ENCODE measurements at places on chromosomes 3 and 15.

- DNase-seq = no peak
These were observed 177.6 kb downstream of the GOLIM4 start for GRCh38 chr3:167918008-167918596.

DNA sequence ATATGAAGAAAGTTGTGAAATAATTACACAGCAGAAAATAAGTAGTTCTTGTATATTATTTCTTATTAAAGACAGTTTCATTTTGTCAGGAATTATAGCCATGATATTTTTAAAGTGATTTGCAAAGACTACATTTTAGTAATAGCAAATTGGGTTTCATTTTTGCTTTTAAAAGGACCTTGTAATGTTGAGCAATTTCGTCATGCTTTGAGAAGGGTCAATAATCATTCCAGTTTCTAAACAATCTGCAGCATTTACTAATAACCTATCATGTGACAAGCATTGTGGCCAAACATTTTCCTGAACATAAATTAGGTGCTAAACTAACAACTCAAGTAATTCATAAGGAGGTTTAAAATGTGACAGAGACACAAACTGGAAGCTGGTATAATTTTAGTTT, 214.4 kb upstream of the CBLB start:
- DNase-seq = no peak

DNA sequence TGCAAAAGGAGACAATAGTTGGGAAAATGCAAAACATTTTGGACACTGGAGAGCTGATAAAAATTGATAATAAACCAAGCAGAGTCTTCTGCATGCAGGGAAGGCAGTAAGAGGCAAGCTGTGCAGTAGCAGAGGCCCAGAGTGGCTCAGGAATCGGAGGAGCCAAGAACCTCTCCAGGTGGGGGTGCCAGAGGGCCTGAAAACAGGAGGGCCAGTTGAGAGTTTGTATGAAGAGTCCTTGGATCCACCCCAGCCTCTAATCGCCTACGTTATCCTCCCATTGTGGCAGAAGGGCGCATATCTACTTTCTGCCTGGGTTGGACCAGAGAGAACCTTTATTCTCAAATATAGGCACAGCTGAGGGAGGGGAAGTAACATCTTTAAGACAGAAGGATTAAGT, 48.9 kb upstream of the RBP1 start:
- no peak for DNase-seq

DNA sequence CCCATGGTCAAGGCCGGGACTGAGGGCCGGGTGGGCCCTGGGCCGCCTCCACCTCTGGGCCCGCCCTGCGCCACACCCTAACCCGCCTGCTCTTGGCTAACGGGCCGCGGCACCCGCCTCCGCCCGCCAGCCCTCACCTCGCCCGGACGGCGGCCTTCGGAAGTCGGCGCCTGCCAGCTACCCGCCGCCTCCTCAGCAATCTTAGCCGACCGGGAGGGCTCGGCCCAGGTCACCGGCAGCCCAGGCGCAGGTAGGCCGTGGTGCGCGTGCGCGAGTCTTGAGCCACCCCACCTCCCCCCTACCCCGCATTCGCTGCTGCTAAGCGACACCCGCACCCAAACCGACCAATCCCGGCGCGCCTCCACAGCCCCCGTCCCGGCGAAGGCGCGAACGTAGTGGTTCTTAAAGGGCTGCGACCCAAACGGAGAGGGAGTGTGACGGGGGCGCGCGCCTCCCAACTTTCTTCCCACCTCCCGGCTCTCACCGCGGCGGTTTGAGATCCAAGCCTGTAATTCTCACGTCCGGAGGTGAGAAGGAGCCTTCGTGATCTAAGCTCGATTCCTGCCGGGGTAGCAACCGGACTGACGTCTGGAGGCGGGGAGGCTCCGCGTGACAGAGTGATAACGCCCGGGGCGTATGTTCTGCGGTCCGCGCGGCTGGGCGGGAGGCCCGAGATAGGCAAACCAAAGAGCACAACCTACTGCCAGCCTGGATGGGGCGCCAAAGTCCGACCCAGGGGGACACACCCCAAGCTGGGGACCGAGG, at the start of gene SEC22C:
Gene SEC22C, minus strand, starts transcription at position 259 of the 765 bp plus-strand sequence. CDS start 12,921 bp downstream, outside the sequence.
- peak; percentile 96 for DNase-seq

DNA sequence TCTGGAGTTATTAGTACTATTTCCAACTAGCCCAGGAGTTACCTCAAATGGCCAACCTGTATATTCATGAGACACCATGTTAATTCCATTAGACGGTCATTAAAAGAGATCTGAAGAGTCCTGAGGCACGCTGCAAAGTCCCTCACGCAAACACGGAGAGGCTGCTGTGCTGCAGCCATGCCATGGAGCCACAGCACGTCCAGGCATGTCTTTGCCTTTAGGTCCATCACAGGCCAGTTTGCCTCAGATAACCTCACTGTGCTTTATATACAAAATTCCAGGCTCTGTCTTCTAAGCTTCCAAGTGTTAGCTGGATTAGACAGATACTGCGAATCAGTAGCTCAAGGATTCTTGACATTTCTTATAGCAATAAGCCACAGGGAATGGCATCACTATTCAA, 9.8 kb upstream of the PLAAT1 start:
- no peak for DNase-seq

- DNase-seq = no peak
These were observed 25.2 kb downstream of the MYH15 start for GRCh38 chr3:108485146-108485545.

DNA sequence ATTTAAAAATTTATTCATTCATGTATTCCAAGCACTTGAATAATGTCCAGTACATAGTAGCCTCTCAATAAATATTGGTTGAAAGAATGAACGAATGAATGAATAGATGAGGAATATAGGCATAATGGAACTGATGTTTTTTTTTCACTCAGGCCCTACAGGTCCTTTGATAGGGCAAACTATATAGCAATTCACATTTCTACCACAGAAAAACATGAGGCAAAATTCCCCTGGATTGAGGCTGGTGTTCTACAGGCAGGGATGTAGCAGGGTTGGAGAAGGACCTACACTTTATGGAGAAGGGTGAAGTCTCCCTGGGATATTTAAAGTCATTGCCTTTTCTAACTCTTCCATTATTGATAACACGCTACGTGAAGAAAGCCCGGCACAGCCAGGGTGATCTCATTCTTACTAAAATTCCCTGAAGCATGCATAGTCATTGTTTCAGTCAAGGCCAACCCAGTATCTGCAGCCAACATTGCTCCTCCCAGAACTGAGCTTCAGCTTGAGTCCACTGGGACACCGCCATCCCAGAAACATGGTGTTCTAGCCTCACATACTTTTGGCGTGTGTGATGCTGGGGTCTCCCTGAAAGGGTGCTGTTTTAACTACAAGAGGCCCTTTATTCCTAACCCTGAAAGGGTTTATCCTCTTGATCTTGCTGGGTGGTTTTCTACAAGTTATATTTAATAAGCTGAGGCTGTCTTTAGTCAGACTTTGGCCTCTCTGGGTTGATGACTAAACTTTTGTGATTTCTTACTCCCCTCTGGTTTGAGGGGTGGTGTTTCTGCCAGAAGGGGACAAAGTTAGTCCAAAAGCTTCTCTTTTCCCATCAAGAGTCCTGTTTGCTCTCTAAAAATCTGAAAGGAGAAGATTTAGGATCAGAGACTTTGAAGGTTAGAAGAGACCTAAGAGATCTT, 25.9 kb upstream of the FBN1 start:
- DNase-seq = no peak

DNA sequence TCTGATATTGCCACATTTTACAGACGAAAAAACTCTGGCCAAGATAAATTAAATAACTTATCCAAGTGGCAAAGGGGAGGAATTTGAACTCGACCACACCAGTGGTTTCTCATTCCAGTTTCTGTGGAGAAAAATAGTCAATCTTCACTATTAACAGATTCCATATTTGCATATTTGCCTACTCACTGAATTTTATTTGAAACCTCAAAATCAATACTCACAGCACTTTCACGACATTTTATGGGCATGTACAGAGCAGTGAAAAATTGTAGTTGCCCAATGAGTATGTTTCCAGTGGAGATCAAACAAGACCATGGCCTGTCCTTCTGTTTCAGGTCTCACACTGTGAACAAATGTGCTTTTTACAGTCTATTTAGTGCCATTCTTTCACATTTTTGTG, 374.3 kb downstream of the MAGI1 start:
- no peak for DNase-seq

DNA sequence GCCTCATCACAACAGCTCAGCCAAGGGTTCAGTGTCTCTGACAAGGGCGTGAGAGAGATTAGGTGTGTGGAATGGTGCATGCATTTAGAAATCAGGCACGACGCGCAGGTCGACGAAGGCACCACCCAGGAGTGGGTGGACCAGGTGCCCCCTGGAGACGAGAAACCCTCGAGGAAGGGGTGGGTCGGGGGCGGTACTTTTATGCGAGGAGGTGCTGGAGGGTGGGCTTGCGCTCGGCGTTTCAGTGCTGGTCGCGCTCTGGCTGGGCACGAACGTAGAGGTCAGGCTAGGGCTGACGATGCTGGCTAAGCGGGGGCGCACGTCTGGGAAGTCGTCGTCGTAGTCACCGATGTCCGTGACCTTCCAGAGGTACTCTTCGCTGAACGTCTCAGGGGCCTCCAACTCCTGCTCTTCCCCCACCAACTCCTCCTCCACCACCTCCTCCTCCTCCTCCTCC, 393 bp downstream of the ERICH6 start:
- DNase-seq = no peak

GRCh38 chr3:130392266-130392665, 46.8 kb downstream of the COL6A5 start:
- no peak for DNase-seq

DNA sequence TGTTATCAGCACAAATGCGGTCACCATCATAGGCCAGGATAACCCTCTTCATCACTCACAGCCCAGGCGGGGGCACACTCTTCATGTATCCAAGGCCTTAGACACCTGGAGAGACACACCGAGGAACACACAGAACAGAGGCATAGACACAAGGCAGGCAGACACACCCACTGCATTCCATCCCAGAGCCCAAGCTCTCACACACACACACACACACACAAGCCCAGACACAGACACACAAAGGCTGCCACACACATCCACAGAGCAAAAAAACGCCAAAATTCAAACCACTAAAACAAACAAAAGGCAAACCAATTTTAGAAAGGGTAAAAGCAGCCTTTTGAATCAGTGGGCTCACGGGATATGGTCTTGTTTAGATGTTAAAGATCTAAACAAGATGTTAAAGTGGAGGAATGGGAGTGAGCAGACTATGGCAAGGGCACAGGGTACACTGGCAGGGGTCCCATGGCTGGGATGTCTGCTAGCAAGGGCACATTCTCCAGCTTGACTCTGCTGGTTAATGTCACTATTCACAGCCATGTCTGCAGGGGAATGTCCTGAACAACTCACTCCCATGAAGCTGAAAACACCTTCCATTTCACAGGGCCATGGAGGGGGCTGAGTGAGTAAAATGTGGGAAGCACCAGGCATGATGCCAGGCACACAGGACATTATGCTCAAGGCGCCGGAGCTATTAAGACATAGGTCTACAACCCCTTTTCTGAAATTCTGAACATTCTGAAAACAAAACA, 14.9 kb upstream of the CRABP1 start:
- DNase-seq = no peak

- DNase-seq = peak; percentile 76
These were observed 131.2 kb downstream of the IGF1R start for GRCh38 chr15:98779463-98780071.

GRCh38 chr15:70339571-70340493, 242.1 kb upstream of the TLE3 start:
- DNase-seq = no peak

DNA sequence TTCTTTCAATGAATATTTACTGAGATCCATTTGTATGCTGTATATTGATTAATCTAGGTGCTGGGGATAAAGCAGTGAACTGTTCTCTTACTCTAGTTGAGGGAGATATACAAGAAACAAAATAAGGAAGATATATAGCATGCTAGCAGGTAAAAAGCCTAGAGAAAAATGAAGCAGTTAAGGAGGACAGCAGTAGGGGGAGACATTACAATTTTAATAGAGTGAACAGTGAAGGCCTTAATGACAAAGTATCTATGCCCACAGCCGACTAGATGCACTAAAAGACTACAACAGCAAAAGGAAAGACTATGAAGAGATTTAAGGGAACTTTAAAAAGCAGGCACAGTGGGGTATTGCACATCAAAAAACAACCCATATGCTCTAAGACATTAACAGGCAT, 81.4 kb downstream of the XRN1 start:
- no peak for DNase-seq

- DNase-seq = no peak
These were observed 80.6 kb downstream of the GTF2E1 start for GRCh38 chr3:120823156-120823555.

- DNase-seq = peak; percentile 39
These were observed 54.8 kb downstream of the ZBTB20 start for GRCh38 chr3:115092220-115092791.

DNA sequence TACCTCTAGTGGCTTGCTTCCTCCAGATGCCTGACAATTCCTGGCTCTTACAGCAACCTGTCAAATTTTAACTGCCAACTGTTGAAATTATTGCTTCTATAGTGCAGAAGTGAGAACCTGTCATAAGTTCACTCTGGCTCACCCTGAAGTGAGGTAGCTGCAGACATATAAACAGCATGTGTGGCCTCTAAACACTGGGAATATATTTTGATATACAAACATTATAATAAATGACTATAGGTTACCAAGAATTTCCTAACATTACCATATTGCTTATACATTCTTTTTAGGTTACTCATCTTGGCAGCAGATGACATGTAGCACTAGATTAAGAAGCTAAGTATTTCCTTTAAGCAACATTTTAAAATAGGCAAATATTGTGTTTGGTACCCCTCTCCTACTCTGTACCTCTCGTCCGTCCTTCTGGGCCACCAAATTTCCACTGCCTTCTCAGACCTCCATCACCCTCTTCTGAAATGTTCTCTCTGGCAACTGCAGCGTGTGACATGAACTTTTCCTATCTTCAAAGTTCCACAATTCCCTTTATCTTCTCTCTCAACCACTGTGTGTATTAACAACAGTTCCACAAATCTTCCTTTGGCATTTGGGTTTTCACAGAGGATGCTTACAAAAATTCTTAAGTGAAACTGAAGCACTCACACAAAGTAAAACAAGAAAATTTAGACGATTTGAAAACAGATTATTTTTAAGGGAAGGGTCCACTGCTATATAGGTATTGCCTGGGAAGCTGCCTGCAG, 15.3 kb upstream of the XXYLT1 start:
- no peak for DNase-seq

DNA sequence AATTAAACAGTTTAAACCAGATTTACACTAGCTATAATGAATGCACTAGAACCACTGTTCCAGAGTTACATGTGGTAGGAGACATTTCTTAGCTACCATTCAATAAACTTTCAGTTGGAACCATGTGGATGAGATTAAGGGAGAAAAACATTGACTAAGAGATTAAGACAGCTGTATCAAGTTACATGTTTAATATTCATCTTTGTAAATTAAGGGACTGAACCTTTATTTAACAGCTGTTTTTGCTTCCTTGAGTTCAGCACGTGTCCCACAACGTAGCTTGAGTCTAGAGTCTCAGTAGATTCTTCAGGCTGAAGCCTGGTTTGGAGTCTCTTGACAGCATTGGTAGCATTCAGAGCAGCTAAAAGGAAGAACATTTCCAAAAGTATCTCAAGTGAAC, 27.2 kb upstream of the CFAP44 start:
- no peak for DNase-seq

GRCh38 chr3:46546896-46547440, 19.1 kb downstream of the LRRC2 start:
- DNase-seq = no peak

- DNase-seq = no peak
These were observed 115.1 kb upstream of the ARHGEF3 start for GRCh38 chr3:56916716-56917360.

- DNase-seq = no peak
These were observed 8.5 kb upstream of the CCDC80 start for GRCh38 chr3:112649478-112649735.

GRCh38 chr3:151949706-151950105, 76.3 kb downstream of the SUCNR1 start:
- DNase-seq = no peak
